NCI-H146 (cell line): ENCODE measurements at places on chromosomes 12 and 14.
A peak's percentile ranks its signal among the peaks of the same experiment; 100 is the strongest.

DNA sequence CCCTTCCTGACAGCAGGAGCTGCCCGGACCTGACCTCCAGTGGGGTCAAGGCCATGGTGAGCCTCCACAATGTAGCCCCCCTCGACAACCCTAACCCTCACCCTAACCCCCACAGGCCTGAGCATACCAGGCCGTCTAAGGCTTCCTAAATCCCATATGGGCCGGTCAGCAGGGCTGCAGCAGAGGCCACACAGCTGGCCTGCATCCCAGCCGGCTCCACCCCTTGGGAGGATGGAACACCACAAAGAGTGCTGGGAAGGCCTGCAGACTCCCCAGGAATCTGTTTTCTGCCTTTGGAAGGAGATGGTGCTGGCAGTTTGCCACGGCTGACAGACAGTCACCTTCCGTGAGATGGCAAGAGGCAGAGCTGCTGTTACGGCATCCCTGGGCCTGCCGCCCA is 2.8 kb downstream of the TMEM179 start:
- DNase-seq = no peak

GRCh38 chr14:93132472-93133065 is 16.8 kb upstream of the ITPK1 start:
- DNase-seq = peak; percentile 26

DNA sequence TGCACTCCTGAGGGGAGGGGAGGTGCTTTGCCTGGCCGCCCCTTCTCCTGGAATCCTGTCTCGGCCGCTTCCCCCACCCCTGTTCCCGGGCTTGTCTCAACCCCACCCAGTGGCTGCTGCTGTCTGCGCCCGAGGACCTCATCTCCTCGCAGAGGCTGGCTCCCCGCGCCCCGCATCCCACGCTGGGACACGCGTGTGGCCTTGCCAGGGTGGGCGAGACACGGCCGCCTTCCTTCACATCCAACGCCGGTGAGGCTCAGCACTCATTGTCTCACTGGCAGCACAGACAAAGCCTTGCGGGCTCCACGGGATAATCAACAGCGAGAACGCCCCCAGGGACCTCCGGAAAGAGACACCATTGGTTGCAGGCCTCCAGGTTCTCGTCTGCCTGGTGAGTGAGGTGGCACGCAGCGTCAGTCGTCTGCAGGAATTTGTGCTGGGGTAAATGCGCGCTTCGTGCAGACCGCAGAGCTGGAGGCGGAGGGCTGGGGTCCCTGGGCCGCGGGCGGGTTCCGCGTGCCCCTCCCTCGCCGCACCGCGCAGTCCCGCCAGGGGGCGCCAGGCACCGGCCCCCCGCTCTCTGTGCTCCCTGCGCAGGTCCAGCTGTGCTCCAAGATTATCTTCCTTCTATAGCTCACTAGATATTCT is 26.8 kb downstream of the CCDC177 start:
- DNase-seq = peak; percentile 48

DNA sequence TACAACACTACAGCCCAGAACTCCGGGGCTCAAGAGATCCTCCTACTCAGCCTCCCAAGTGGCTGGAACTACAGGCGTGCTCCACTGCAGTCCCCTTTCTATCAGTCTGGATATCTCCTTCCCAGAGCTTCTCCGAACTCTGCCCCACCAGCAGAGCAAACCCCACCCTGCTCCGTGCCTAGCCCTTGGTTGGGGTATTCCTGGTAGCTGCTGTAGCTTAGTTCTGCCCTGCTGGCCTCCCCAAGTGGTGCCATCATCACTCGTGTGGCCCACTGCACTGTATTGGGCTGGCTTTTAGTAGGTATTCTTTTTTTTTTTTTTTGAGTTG is 9.5 kb downstream of the HSP90AA1 start:
- no peak for DNase-seq

GRCh38 chr12:114657597-114657920 is 26.4 kb downstream of the TBX3 start:
- DNase-seq = no peak

DNA sequence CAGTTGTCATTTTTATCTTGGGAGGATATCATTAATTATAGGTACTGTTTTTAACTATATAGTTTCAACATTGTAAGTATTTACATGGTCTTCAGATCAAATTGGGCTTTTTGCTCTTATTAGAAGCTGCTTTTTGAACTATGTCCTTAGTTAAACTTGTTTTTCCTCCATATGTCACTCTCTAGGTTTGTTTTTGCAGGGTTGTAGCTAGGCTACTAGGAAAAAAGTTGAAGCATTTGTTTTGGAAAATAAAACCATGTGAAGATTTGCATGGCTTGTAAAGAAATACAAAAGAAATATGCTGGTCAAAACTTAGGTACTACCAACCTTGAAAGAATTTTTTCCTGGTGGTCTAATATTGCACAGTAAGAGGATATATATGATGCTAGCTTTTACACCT is 3.4 kb downstream of the ARID2 start:
- DNase-seq = no peak

- DNase-seq = peak; percentile 46
These were observed 12.2 kb downstream of the UBR7 start for GRCh38 chr14:93219103-93219726.
